ENCODE measurements at places on chromosomes 2 and 18.

- no peak for DNase-seq
These were observed at the start of gene GAL3ST2 for GRCh38 chr2:241776336-241777169. TSS of gene GAL3ST2 (plus strand) at chr2:241776822. CDS start at chr2:241776956, 134 bp downstream.

DNA sequence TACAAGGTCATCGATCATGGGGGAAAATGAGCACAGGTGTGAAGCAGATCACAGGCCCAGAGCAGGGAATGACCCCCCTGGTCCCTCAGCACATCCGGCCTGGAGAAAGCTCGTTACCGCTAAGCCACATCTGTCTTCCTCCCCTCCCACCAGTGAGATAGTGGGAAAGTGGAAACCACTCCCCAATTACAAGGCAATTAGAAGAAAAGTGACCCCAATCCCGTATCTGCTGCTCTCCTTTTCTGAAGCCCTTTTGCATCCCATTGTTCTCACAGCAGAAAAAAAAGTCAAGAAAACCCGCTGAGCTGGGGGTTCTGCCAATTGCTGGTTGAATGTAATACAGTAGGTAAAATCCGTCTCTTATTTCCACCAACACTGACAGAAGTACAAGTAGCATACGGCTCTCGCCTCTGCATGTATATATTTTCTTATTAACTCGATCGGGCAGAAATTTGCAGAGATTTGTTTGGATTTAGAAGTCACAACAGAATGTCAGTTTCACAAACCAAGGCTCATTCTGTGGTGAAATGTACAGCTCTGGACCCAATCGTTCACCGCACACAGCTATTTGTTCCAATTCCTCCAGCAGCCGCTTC lies 287.0 kb downstream of the TCF4 start:
- no peak for DNase-seq

DNA sequence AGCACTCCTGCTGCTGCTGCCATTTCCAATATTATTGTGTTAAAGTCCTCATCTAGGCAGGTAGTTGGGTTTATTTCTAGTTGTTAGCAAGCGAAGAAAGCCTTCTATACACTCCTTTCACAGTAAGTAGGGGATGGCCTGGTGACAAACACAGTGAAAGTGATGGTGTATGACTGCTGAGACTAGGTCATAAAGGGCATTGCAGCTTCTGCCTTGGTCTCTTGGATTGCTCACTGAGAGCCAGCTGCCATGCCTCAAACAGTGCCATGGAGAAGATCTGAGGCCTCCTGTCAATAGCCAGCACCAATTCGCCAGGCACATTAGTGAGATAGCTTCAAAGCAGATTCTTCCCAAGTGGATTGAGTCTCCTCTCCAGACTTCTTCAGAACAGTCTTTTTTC lies 27.6 kb upstream of the MSTN start:
- DNase-seq = no peak

- no peak for DNase-seq
These were observed 21.2 kb downstream of the RTP5 start for GRCh38 chr2:241890524-241891235.

- no peak for DNase-seq
These were observed 58.1 kb upstream of the TTN start for GRCh38 chr2:178865146-178865936.

DNA sequence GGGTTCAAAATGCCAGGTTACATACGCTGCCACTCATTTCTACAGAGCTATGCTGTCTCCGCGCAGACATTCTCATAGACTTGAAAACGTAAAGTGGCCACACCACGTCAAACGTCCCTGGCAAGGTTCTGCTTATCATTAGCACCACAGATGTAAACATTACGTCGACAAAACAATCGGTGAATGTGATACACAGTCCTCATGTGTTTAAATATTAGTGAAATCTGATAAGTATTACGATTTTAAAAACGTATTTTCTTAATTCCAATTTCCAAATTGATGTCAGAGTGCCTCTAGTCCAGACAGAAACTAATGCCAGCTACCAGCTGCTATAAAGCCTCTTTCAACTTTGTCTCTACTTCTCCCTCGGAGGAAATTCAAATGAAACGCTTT lies 1.2 kb downstream of the STK17B start:
- DNase-seq = peak; percentile 55

DNA sequence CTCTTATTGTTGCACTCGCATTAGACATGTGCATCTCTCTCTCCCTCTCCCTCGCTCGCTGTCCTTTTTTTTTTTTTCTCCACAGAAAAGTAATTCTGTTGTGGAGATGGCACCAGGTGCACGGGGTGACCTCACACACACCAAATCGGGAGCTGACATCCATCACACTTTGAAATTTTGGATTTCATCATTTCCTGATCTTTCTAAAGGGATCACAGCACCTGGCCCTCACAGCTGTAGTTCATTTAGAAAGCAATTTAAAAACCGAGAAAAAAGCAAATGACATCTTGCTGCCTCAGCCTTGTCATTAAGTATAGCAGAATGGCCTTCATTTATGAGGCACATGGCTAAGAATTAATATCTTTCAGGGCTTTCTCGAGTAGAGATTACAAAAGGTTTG lies 717.2 kb downstream of the RNF144A start:
- DNase-seq = no peak

DNA sequence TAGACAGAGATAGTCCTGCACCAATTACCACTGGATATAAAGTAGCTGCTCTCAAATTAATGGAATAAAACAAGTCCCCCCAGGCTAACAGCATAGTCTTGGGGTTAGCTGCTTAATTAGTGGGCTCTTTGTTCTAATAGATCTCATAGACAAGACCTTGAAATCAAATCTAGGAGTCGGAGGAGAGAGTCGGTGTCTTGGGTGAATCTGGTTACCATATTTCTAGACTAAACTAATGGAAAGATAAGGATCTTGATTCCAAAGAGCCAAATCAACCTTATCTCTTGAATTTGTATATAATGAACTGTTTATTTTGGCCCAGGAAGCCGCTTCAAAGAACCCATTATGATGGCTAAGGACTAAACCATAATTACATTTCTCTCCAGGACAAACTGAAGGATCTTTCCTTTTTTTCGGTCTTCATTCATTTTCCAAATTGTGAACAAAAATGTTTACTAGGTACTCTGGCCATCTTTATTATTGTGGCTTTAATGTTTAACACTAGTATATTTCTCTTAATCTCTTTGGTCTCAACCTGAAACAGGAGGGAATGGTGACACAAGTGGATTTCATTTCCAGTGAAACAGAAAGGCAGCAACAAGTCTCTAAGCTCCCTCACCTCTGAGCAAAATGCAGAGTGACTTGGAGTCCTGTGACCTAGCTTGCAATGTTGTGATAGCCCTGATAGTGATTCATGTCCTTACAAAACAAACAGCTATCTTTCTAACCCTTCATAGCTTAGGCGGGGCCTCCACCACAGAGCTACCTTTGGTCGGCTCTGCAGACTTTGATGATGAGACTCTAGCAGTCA lies 137.9 kb upstream of the PARD3B start:
- no peak for DNase-seq

DNA sequence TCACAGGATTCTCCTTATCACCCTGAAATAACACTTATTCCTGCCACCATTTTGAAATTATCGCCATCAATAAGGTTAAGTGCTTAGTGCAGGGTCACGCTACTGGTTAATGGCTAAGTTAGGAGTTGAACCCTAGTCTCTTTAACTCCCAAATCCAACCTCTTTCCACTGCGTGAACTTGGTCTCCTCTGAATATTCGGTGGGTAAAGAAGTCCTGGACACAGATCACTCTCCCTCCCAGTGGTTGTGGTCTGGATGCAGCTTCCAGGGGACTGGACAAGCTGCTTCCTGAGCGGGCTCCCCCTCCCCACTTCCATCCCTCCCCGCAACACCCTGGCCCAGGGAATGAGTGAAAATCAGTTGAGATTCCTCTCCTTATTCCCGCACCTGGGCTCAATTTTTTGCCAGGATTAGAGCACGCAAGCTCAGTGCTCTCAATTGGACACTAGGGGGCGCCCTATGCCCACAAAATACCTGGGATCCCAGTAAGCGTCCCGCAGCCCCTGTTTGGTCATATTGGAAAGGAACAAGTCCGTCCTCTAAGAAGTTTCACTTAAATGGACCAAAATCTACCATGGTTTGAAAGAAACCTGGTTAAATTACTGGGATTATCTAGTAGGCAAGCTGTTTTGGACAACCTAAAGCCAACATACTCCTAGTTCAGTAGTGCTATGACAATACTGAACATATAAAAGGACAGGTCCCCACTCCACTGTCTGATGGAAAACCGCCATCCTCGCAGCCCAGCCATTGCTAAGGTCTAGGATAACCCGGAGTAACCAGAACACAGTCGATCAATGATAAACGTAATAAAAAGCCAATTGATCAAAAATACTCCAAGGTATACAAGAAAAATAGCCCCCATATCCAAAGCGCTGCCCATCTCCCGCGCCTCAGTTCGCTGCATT lies 40.4 kb downstream of the DHRS9 start:
- DNase-seq = peak; percentile 71

- DNase-seq = no peak
These were observed 134.7 kb downstream of the TPGS2 start for GRCh38 chr18:36693931-36694620.

DNA sequence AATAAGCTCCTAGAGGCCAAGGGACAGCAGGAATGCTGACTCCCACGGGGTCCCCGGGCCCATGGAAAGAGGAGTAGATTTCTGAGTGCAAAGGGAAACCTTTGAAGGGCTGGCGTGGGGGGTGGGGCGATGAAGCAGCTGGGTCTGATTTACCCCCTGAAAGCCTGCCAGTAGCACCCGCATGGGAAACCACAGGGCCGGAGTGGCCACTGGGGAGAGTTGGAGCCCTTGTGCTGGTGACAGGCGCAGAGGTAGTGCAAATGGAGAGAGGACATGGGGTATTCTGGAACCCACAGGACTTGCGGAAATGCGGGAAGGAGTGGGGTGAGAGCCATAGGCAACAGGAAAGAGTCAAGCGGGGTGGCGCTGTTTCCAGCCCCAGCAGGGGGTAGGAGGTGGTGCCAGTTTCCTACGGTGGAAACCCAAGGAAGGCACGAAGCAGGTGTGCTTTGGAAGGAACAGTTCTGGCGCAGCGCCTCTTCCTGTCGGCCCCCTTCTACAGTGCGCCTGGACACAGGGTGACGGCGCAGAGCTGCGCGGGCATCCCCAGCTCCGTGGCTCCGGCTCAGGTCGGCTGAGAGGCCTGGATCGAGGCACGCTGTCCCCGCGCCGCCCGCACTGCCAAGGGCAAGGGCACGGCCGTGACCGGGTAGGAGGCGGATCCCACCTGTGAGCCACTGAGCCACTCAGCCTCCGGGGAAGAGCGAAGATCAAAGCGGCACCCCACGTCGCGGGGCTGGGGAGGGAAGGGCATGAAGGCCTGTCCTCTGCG lies 149.0 kb upstream of the GLI2 start:
- DNase-seq = no peak

- no peak for DNase-seq
These were observed 36.4 kb downstream of the PXDN start for GRCh38 chr2:1707771-1708418.

DNA sequence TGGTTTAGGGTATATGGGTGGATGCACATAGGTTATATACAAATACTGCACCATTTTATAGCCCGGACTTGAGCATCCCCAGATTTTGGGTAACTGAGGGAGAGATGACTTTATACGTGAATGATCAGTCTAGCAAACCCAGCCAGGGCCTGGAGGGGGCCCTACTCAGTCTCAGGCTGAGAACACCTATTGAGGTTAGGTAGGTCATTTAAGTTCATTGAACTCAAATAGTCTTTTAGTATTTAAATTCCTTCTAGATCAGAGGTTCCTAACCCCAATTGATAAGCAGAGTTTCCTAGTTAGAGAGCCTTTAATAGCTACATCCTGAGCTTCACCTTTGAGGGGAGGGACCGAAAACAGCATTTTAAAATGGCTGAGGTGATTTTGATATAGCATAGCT lies 487.0 kb downstream of the DCC start:
- no peak for DNase-seq

DNA sequence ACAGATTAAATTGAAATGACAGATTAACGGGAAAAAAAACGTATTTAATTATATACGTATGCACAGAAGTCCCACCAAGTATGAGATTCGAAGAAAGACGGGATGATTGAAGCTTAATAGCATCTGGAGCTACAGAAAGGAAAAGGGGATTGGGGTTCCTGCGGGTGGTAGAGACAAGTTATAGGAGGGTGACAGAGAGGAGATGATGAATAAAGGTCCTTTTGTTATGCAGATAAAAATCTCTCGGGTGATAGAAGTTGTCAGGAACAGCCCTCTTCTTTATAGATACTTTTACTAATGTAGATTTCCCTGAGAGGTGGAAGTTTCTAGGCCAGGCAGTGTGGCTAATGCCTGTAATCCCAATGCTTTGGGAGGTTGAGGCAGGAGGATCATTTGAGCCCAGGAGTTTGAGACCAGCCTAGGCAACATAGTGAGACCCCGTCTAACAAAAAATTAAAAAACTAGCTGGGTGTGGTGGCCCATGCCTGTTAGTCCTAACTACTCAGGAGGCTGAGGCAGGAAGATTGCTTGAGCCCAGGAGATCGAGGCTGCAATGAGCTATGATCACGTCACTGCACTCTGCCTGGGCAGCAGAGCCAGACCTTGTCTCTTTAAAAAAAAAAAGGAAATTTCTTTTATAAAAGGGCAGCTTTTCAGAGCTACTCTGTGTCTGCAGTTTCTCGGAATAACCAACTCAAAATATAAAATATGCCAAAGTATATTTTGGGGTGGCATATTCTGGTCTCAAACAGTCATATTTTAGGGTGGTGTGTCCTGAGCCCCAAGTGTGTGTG lies 113.0 kb downstream of the STPG4 start:
- DNase-seq = no peak

- DNase-seq = no peak
These were observed 95.1 kb upstream of the KLHL14 start for GRCh38 chr18:32867936-32868335.

- DNase-seq = no peak
These were observed 44.5 kb downstream of the EML6 start for GRCh38 chr2:54767921-54768320.

DNA sequence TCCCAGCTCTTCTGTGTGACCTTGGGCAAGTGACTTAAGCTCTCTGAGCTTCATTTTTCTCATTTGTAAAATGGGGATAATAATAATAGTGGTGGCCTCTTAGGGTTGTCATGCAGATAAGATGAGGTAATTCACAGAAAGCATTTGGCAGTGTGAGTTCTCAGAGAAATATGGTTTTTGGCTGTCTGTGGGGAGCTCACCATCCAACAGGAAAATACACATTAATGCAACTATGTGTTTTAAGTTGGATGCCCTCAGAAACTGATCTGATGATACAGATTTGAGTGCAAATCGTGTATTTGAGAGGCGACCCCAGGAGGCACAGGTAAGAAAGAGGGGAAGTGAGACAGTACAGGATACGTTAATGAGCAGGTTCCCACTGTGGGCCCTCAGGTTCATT lies 56.1 kb upstream of the SPRED2 start:
- DNase-seq = no peak

- no peak for DNase-seq
These were observed 55.5 kb upstream of the PIK3C3 start for GRCh38 chr18:41899535-41899934.

DNA sequence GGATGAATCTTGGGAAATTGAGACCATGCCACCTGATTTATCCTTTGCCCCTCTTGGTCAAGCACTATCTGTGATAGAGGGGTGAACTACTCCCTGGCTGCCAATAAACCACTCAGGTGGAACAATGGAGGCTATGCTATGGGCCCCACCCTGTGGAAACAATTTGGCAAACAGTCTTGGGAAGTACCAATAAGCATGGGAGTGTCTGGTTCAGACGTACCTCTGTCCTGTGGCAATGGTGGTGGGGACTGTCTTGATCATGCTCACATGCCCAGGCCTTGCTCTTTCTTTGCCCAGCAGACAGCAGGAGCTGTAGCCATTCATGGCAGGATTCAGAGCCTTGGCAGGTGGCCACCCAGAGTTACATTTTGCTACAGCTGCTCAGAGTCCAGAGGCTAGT lies 658.7 kb downstream of the KCNJ3 start:
- DNase-seq = no peak

Measured in activated naive CD4-positive, alpha-beta T cell treated with Interleukin-2 at 50 U/mL for 16 hours (primary cell).